ENCODE measurements at places on chromosomes 6 and 20. TPM values are rescaled to one million over a fixed set of nuclear protein-coding genes. Genes with fewer than 3 reads are reported as not detected.

Gene BCAS4
- total RNA-seq = 13.7 TPM

Gene HLA-DRB1
- total RNA-seq = 166 TPM

Gene ZHX3
- total RNA-seq = 4.3 TPM

Gene ADAM33
- total RNA-seq = under 0.01 TPM

Gene CALHM6
- 19.7 TPM for total RNA-seq

Gene TCP11
- total RNA-seq = not detected

Gene TRIM26
- total RNA-seq = 28.8 TPM

Gene PRL
- not detected for total RNA-seq

Gene HCRTR2
- total RNA-seq = not detected

Gene OR12D3
- total RNA-seq = not detected

Gene VSTM2L
- not detected for total RNA-seq

Gene TGM3
- total RNA-seq = 0.10 TPM

Gene ANKRD66
- not detected for total RNA-seq

Gene CGA
- total RNA-seq = not detected

Gene FOXS1
- total RNA-seq = not detected

Gene CCN5
- total RNA-seq = not detected

Gene SLC35A1
- total RNA-seq = 6.4 TPM

Gene FAM209A
- total RNA-seq = 3.7 TPM

Gene ECT2L
- not detected for total RNA-seq

Gene SLC12A5
- 0.10 TPM for total RNA-seq

Gene RBM38
- total RNA-seq = 242 TPM

Gene OLIG3
- not detected for total RNA-seq

Gene XKR7
- under 0.01 TPM for total RNA-seq

Gene LY6G6F
- 7.7 TPM for total RNA-seq

Gene PI16
- 3.6 TPM for total RNA-seq

Gene RUNX2
- 10.4 TPM for total RNA-seq

Gene SLA2
- total RNA-seq = 25.3 TPM

Gene ULBP2
- 0.94 TPM for total RNA-seq

Gene SNAP25
- not detected for total RNA-seq
